ENCODE measurements at places on chromosomes 1 and 21.

GRCh38 chr1:104987210-104987609 lies 1237.5 kb downstream of the AMY1C start:
- DNase-seq, result no peak

GRCh38 chr1:225849925-225850324 lies 32.3 kb downstream of the TMEM63A start:
- DNase-seq, result no peak

- no peak for DNase-seq
These were observed 30.9 kb upstream of the FCRL4 start for GRCh38 chr1:157628773-157629172.

GRCh38 chr1:108097018-108097417 lies 103.1 kb downstream of the SLC25A24 start:
- DNase-seq, result no peak

DNA sequence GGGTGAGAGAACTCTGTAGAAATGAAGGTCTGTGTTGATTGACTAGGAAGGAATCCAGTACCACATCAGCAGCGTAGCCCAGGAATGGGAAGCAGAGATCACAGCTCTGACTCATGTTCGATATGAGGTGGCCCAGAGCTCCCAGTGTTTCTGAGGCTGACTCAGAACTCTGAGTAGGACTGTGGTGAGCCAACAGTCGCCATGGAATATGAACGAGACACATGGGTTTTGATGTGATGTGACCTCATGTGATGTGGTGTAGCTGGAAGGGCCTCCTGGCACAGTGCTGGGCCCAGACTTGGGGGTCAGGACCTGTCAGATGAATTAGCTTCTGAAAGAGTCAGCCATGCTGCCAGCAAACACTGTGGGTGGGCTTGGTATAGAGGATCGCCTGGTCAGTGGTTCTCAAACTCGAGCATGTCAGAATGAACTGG lies 237.0 kb downstream of the MRPL39 start:
- peak; percentile 80 for DNase-seq

DNA sequence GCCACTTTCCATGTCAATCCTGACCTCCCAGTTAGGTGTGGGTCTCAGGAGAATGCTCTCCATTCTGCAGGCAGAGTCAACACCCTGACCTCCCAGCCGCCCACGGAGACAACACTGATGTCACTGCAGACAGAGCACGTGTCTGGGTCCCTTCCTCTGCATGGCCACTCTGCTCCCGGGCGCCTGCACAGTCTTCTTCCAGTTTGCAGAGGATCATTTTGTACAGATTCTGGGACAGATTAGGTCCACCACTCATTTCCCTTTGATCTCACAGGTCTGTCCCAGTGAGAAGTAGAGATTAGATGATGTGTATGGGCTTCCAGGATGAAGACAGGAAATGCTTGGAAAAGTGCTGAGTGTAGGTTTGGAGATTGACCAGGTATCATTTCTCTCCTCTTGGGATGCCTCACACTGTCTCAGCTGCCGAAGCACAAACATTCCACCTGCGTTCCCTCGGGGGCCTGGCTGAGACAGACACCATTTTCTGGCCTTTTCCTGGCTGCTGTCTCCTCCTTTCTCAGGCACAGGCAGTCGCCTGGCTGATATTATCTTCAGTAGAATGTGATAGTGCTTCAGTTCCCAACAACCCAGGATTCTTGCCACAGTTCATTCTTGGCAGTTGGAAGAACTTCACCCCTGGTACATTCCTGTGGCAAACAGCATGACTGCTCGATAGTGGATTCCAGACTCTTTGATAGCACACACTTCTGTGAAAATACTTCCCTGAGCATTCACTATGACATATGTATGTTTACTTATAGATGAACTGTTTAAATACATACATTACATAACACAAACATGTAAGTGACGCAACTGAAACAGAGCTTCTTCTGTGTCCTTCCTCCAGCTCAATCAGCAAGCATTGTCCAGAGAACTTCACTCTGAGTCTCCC lies 7.9 kb downstream of the MYBPHL start:
- DNase-seq, result no peak
